Fibroblast of the aortic adventitia (primary cell): ENCODE measurements at places on chromosomes 3 and 15.
A peak's percentile ranks its signal among the peaks of the same experiment; 100 is the strongest.

- no peak for DNase-seq
Measured at GRCh38 chr3:111506435-111506834, 35.6 kb upstream of the CD96 start.

DNA sequence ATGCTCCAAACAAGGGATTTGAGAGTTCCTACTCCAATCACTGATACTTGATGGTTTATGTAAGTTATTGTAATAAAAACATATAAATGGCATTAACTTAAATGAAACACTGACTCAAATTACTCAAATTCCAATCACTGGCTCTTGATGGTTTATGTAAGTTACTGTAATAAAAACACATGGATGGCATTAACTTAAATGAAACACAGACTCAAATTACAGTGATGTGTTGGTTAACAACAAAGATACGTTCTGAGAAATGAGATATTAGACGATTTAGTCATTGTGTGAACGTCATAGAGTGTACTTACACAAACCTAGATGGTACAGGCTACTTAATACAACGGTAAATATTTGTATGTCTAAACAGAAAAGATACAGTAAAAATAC is 6.6 kb downstream of the MOBP start:
- no peak for DNase-seq

DNA sequence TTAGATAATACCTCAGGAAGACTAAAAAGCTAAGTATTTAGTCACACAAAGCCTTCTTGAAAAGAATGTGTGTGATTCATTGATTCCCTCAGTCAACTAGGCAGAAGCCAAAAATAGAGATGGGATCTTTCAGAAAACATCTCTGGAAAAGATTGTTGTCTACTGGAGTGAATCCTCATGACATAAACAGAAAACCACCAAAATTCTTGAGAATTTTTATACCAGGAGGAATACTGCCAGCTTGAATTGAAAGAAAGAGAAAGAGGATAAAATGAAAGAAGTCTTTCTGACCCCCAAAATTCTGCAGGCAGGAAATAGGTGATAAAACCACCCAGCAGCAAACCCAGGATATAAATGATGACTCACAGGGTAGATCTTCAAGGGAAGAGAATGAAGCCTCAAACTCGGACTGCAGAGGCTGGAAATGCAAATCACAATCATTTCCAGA is 363.1 kb upstream of the PLSCR5 start:
- peak; percentile 89 for DNase-seq

DNA sequence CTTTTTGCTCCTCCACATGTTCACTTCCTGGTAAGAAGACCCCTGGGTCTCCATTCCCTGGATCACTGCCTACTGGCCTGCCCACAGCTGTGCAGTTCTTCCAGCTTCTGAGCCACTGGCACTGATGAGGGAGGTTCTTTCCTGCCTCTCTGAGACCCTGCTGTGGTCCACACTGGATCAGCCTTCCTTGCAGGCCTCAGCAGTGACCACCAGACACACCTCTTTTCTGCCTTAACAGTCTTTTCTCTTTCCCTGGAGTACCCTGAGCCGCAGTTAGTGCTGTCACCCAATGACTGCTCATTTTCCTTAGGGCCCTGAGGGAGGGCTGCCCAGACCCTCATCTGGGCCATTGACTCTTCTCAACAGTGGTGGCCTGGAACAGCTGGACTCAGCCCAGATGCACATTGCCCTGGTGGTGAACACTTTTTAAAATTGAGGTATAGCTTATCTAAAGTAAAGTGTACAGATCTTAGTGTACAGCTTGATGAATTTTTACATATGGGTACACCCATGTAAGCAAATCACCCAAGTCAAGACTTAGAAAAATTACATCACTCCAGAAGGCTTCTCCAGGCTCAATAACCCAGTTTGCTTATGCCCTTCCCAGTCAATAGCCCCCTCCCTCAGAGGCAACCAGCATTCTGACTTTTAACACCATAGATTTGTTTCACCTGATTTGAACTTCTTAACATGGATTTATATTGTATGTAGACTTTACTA is 32.8 kb upstream of the C3orf80 start:
- no peak for DNase-seq

DNA sequence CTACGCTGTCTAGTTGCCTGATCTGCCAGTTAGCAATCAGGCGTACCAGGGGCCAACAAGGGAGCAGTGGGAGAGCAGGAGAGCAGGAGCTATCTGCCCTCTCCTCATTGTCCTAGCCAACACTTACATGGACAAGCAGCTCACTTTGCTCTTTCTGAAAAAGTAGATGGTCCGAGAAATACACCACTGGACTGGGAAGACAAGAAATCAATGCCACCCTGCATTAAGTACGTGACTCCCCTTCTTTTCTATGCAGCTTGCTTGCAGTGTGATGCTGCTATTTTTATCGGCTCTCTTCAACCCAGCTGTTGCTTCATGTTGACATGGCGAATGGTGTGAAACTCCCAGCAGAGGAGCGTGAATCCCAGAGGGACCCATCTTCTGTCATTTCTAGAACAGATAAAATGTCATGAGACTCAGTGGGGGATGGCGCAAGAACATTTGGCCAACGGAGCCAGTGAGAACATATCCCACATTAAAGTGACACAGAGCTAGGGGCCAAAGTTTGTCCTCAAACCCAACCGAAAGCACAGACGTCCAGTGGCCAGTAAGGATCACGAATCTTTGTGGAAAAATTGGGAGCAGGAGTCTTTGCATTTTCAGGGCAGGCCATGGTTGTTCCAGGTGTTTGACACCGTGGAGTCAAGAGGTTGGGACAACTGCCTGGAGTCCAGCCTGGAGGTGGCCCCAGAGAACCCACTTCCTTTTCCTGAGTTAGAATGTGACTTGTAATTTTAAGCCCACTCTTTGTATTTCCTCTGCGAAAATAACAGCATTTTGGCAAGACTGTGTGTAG is 53.7 kb upstream of the MEF2A start:
- no peak for DNase-seq

DNA sequence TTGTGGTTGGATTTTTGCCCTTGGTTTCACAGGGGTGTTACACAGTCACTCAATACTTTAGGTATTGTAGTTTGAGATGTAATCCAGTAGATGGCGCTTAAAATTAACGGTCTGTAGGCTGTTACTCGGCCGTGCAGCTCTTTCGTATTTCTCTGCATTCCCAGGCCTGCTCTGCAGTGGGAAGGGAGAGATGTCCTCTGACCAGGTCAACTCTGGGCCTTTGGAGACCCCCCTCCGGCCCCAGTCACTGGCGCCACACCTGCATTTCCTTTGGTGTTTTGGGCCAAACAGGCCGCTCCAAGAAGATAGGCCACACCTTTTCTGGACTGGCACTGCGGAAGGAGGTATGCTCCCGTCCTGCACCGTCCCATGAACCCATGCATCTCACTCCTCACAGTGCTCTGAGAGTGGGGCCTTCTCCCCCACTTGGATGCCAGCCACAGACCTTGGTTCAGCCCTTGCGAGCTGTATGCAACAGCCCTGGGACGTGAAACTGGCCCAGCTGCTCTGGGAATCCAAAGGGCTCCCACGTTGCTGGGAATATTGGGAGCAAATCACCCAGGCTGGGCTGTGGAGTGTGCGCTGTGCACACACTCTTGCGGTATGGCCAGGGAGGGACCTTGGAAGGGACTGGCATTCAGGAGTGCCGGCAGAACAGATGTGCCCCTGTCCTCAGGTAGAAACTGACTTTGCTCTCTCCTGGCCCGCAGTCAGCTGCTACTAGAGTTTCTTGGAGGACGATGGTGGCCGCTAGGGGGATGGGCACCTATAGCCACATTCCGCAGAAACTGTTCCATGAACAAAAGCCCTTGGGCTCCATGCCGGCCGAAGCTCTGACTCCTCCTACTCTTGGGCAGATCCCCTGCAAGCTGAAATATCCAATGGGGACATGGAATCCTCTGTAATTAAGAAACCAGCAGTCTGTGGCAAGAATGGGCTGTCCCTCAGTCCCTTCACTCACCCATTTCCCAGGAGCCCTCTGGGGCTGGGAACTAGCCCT is 410.5 kb upstream of the CADM2 start:
- no peak for DNase-seq

DNA sequence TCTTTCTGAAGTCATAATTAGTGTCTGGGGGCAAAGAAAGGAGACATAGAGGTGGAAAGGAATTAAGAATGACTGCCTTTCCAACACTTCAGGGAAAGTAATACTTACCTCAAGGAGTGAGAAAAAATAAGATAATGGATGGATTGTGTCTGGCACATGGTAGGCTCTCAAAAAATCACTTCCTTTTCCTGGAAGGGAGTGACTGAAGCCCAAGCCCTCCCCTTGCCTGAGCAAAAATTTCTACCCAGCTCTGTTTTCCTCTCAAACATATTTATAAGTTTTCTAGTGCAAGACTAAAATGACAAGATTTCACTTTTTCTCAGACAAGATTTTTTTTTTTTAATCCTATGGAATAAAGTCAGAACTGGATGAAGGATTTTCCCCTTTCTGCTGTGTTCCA is 145.0 kb downstream of the IGSF11 start:
- no peak for DNase-seq

- no peak for DNase-seq
Measured at GRCh38 chr3:42544492-42545283, 37.1 kb downstream of the SEC22C start.

GRCh38 chr3:12966847-12967605 is 106.2 kb downstream of the IQSEC1 start:
- peak; percentile 25 for DNase-seq

DNA sequence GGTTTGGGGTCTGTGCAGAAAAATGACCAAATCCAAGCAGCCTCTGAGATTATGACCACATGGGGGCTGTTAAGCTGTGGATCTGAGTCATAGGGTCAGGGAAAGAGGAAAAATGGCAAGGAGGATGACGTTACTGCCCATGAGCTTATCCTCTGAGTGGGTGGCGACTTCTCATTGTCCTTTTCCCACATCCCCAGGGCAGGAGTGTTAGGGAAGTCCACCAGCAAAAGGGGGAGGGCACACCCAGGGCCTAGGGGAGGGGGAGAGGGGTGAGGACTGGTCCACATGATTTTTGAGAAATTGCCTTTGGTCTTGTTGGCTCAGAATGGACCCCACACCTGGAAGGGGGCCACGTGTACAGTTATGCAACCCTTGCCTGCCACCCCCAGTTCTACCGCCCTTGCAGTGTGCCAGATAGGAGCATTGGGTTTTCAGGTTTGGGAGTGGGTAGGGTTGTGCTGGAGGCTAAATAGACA is 2.6 kb downstream of the CD276 start:
- DNase-seq: peak; percentile 89

DNA sequence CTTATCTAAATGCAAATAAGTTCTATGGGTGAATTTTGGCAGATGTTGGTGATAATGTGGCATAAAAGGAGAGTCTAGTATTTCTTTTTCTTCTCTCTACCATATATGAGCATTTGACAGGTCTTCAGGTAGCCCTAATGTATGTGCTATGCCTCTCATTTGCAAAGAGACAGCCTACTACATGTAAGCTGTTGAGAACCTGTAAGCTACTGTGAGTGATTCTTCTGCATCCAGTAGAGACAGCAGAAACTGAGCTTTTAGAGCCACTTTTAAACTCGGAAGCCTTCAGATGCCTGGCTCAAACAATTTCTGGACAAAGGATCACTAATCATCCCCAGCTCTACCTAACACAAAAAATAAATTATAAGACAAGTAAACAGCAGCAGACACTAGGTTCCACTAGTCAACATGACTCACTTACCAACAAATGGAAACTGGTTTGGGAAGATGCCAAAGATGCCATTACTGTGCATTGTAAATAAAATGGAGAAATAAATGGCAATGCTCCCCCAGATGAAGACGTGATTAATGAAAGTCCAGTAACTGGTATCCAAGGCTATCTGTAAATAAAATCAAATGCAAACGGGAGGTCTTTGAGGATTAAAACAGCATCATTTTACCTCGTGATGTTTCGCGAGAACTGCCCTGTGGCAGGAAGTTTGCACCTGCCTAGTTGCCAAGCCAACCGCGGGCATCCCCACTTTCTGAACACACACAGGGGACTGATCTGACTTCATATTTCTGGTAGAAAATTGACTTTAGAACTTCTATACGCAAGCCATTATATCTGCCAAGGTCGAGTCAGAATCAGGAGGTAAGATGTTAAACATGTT is 245.3 kb downstream of the DTWD1 start:
- no peak for DNase-seq

DNA sequence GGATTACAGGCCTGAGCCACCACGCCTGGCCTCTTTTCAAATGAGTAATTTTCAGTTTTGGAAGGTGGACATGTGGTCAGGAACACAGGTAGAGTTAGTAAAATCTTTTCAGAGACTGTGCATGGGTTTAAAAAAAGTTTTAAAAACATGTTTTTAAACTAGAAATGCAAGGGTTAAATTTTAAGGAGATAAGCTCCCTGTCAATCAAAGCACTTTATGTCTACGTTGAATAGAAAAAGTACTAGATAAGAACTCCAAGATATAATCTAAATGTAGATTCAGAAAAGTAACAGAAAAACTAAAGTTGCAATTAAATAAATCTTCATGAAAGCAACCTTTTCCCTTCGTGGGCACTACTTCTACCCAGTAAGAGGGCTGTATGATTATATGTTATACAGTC is 131.7 kb downstream of the CLASP2 start:
- no peak for DNase-seq

DNA sequence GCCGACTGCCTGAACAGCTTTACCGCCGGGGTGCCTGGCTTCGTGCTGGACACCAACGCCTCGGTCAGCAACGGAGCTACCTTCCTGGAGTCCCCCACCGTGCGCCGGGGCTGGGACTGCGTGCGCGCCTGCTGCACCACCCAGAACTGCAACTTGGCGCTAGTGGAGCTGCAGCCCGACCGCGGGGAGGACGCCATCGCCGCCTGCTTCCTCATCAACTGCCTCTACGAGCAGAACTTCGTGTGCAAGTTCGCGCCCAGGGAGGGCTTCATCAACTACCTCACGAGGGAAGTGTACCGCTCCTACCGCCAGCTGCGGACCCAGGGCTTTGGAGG is 815 bp downstream of the SPINT1 start:
- DNase-seq: no peak

- DNase-seq: peak; percentile 30
Measured at GRCh38 chr3:129793319-129793718, 100.2 kb downstream of the TMCC1 start.

DNA sequence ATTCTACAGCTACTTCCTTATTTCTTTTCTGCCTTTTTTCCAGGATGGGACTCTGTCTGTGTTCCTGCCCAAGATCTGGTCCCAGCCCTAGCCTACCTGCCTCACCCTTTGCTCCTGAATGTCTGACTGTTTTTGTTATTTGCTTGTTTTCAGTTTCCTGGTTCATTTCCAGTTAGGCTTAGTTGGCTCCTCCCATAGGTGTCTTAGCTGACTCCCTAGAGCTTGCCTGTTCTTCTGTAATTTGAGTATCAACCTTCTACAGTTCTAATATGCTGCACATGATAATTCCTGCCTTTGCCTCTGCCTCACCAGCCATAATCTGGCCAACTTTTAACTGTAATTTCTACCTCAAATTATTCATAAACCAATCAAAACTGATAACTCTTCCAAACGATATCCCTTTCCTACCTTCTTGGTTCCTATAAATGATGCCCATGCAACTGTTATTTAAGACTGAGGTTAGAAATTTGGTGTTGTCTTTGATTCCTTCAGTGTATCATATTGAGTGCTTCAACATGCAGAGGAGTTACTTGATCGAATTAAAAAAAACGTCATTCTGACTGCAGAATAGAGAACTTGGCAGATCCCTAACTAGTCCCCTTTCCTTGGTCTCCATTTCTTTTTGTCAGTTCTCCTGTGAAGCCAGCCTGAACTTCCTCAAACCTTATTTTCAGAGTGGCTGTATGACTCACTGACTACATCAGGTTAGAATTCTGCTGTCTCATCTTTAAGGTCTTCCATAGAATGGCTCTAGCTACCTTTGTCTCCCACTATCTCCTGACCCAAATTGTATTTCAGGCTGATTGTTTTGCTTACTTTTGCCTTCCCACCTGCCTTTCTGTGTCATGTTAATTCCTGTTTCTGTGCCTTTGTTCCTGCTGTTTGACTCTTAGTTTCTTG is 8.4 kb downstream of the GOLM2 start:
- DNase-seq: peak; percentile 49
